ENCODE measurements at places on chromosomes 3 and 15.

DNA sequence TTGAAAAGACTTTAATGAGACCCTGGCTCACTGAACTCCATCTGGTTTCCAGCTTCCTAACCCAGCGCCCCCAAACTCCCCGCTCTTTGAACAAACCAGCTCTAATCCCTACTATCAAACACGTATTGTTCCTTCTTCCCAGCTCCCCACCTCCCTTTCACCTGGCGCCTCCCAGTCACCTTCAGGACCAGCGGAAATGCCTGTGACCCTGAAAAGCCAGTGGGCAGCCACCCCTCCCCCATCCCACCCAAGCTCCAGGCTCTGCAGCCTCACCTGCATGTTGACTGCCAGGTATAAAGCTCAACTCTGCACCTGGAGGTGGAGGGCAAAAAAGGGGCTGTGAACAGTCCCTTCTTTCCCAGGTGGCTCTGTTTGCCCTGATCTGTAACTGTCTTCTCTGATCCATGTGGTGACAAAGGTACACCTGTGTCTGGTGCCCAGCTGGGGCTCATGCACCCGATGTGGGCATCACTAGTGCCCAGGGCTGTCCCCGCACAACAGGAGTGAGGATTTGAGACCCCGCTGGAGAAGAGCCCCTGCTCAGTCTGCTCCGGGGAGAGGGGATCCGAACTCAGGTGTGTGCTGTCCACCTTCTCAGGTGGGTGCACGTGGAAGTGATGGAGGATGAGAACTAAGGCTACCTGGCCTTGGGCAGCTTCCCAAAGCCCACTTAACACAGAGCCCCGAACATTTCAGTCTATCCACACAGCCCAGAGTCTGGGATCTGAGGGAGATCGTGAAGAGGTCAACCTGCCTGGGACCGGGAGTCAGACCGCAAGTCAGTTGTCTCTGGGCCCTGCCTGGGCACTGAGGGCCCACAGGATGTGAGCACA lies 128.9 kb downstream of the NSMCE3 start:
- no peak for DNase-seq

GRCh38 chr3:179227349-179227748 lies 23.6 kb downstream of the KCNMB3 start:
- no peak for DNase-seq

DNA sequence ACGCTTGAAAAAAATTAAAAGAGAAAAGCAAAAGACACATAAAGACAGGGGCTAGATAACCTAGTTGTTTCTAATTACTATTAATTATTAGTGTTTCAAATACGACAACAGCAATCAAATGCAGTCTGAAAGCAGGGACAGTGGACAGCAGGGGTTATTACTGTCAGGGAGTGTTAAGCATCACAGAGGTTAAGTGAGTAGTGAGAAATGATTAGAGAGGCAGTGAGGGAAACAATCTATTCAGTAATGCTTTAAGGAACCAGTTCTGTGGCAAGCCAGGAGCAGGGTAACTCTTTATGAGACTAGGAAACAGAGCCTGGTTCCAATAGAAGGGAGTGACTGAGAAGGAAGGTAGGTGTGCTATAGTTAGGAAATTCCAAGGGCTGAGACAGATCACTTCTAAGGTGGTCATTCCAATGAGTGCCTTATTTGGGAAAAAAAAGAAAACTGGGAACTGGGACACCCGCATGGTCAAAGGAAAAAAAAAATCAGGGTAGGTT lies 15.0 kb downstream of the RYK start:
- DNase-seq = no peak

DNA sequence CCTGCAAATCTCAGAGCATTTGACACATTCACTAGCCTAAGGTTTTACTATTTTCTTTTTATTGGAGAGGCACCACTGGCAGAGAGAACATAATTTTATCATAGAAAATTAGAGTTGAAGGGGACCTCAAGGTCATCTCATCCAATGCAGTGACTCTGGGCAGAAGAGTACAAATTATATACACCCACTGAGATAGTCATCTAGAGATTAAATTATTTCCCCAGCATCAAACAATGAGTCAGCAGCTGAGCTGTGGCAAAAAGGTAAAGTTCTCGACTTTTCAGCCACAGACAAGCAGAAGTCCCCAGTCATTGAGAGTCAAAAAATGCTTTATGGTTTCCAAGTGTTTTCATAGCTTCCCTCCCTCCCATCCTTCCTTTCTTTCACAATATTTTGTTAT lies 39.3 kb upstream of the SEMA6D start:
- no peak for DNase-seq

GRCh38 chr3:100216713-100217112 lies 44.1 kb upstream of the TBC1D23 start:
- DNase-seq = no peak

DNA sequence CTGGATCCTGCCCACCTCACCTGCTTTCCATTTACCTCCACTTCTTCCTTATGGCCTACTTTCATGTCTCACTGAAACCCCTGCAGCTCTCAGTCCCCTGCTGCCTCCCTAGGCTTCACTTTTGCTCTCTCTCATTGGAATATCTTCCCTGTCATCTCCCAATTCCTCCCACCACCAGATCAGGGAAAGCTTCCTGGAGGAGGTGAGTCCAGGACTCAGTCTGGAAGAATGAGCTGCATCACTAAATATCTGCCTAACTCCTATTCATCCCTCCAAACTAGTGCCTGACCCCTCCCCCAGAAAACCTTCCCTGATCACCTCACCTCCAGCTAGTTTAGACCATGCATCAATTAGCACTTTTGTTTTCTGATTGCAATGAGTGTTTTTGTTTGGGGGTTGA lies 37.1 kb downstream of the MRPL46 start:
- DNase-seq = no peak

DNA sequence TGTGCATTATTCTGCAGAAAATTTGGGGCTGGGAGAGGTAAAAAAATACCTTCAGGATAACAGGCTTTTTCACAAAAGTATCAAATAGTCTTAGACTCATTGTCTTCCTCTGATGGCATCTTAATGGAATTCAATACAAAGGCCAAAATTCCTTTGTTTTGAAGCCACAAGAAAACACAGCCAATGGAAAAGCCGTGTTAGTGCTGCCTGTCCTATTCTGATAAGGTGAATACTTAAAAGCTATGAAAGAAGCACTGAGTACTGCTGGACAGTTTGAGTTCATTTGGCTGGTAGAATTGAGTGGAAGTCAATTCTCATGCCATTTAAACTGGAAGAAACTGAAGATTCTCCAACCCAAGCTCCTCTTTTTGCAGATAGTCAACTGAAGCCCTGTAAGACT lies 395.3 kb upstream of the TPRG1 start:
- DNase-seq = no peak

DNA sequence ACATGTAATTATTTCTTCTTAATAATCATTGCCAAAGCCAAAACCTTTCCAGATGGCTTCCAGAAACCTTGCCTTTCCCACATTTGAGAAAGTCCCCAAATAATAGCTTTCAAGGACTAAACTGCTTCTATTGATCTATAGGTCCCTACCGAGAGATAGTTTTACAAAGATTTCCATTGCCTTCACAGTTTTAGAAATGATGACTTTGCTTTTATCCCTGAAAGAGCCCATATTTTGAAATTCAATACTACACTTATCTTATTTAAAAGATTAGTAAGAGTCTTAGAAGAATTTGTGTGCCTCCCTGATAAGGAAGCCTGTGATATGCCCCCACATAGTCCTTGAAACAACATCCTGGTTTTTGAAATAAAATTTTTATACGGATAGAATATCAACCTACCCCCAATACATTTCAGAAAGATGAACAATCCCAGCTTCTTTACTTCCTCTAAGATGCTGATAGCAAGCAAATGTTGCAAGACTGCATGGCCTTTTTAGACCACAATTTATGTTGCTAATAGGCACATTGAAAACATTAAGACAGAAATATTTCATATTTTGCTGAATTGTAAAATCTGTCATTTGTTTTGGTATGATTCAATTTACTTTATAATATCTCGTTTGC lies 146.3 kb downstream of the TMCO5A start:
- no peak for DNase-seq

DNA sequence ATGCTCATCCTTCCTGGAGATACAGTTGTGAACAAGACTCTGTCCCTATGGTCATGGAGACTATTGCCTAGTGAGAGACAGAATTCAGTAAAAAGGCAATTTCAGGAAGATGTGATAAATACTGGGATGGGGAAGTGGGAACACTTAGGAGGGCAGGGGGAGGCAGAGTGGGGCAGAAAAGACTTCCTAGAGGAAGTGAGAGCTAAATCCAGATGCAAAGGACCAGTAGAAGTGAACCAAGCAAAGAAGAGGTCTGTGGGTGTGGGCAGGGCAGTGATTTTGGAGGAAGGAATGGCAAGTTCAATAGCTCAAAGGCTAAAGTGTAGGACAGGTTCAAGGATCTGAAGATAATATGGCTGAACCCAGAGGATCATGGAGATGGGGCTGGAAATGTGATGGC lies 68.9 kb downstream of the CD200R1L start:
- no peak for DNase-seq

DNA sequence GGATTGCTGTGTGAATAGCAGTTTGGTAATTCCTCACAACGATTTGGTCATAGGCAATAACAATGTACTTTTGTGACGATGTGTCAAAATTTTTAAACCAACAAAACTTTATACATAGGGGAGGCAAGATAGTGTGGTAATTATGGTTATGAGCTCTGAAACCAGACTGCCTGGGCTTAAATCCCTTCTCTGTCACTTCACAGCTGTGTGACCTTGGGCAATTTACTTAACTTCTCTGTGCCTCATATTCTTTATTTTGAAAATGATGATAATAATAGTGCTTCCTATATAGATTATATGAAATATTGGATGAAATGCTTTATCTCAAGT lies 5.7 kb downstream of the CD200 start:
- no peak for DNase-seq

DNA sequence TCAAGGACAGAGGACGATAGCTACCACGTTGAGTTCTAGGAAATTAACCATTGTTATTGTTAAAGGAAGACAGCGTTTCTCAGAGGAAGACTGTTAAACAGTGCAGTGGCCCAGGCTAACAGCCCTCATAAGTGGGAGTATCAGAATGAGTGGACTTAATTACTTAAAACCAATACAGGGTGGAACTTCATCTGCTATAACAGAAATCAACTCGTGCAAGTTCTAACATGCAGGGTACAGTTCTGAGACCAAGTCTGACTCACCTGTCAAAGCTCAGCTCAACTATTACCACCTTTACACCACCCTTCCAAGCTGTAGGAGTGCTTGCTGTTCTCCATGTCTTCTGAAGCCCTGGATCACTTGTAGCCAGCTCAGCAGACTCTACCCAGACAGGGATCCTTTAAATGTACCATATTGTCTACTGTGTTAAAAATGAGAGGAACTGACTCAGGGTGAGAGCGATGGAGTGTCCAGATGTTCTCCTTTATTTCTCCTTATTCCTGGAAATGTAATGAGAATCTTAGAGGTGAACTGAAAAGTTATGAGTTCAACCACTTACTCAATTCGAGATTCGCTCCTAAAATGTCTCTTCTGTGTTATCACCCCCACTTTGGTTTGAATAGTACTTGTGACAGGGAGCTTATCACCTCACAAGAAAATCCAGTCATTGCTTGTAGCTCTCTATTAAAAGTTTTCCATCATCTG lies 26.5 kb downstream of the CD86 start:
- no peak for DNase-seq

- DNase-seq = no peak
Measured at GRCh38 chr15:94744080-94744793, 512.9 kb downstream of the MCTP2 start.

DNA sequence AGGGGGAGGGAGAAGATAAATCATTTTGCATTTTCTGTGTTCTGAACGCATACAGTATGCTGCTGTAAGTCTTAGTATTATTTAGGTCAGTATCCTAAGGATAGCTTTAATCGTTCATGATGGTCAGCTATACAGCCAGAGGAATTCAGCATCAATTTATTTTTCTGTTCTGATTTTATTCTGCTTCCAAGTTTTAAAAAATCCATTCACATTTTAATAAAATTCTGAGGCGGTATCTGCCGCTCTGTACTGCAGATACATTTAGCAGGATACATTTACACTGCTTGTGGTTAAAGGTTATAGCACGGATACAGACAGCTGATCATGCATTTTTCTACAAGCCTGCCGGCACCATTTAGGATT lies 17.8 kb downstream of the ZBTB38 start:
- no peak for DNase-seq

DNA sequence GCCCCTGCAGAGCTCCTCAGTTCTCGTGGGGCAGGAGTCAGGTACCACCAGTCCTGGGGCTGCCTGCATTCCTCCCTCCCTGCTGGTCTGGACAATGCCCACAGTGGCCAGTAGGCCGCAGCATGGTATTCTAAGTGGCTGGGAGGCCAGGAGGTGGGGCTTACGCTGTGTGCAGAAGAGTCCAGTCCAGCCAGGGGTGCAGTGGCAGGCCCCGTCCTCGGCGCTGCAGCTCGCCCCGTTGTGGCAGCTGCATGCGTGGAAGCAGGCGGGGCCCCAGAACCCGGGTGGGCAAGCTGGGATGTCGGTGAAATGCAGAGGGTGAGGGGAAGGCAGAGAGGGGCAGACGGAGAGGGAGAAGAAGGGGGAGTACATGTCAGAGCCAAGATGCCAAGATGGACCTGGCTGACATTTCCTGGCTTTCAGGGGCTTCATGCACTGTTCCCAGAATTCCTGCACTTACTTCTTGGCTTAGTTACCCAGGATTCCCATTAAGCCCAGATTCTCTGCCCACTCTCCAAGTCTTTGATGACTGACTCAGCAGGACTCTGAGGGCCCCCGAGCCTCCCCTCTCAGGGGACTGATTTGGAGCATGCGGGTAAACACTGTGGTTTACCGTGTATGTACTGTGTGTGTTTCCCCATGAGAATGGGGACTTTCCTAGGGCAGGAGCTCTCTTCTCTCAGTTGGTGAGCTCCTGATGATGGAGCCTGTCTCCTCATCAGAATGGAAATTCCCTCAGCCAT lies 47.5 kb downstream of the RAB11A start:
- peak; percentile 16 for DNase-seq

DNA sequence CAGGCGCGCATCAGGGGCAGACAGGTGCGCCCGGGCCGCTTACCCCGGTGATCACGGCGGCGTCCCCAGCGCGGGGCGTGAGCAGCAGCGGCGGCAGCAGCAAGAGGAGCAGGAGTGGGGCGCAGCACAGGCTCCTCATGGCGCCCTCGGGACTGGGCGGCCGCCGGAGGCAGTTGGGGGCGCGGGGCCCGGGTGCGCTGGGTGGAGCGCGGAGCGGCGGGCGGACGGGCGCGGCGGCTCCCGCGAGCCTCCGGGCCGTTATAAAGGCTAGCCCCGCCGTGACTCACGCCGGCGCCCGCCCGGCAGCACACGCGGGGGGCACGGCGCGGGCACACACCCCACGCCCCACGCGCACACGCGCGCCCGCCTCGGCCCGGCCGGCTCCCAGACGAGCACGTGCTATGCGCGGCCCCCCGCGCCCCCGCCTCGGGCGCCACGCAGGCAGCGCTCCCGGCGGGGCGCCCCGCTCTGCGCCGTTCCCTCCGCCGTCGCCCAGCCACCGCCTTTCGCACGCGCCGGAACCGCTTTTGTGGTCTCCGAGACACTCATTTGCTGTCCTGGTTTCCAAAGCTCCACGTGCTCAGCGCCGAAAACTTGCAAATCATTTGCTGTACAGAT lies at the start of gene PROK2:
Gene PROK2, minus strand, starts transcription at position 235 of the 618 bp plus-strand sequence. Its CDS starts 96 bp downstream, at position 139.
- DNase-seq = no peak

- DNase-seq = no peak
Measured at GRCh38 chr3:126501054-126501453, 16.5 kb downstream of the UROC1 start.

GRCh38 chr3:72262736-72263135 lies 477.8 kb upstream of the PROK2 start:
- no peak for DNase-seq

All from GOT3 (cell line).